Left forelimb (tissue), 1 donor: ENCODE measurements at places on chromosomes 2 and 18.

DNA sequence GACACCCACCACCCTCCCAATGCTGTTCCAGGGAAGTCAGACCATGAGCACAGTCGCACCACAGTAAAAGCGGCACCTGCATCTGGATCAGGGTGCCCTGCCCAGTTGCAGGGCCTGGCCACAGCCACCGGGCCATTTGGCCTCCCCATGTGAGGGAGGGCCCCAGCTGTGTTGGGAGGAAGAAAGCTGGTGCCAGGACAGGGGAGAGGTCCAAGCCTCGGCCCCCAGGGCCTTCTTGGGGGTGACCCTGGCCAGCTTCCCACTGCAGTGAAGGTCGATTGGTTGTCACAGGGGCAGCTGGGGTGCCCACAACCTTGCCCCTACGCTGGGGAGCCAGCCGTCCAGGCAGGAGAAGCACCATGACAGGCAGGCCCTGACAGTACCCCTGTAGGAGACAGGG lies 183.2 kb upstream of the RAB6C start:
- DNase-seq, result peak; percentile 51

GRCh38 chr2:229691631-229692030 lies 22.7 kb downstream of the DNER start:
- DNase-seq, result no peak

DNA sequence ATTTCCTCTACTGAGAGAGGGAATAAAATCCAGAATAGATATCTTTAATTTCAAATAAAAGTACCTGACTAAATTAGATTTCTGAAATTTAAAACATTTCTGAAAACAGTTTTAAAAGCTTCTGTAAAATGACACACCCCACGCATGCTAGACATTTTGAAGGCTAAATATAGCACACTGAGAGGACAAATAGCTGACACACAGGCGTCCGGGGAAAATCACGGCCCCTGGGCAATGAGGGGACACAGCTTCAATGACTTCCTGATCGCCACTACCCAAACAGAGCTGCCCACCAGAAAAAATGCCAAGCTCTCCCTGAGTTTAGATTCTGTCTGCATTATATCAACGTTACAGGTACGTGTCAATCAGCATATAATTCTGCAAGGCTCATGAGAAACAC lies 10.9 kb downstream of the TBC1D8 start:
- no peak for DNase-seq

DNA sequence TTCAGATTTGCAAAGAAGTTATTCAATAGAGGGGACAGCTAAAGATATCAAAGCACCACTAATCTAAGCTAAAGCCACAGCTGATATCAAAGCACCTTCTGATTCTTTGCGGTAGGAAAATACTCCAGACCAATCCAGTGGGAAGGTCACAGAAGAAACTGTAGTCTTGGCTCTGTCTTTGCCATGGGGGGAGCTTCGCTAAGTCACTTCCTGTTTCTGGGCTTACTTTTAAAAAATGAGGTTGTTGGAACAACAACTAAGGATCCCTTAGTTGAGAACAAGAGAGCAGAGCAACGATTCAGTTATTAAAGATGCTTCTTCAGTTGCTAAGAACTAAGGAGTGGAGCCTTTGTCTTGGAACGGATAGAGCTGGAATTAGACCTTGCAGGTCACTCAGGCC lies 12.2 kb downstream of the LPIN1 start:
- no peak for DNase-seq

DNA sequence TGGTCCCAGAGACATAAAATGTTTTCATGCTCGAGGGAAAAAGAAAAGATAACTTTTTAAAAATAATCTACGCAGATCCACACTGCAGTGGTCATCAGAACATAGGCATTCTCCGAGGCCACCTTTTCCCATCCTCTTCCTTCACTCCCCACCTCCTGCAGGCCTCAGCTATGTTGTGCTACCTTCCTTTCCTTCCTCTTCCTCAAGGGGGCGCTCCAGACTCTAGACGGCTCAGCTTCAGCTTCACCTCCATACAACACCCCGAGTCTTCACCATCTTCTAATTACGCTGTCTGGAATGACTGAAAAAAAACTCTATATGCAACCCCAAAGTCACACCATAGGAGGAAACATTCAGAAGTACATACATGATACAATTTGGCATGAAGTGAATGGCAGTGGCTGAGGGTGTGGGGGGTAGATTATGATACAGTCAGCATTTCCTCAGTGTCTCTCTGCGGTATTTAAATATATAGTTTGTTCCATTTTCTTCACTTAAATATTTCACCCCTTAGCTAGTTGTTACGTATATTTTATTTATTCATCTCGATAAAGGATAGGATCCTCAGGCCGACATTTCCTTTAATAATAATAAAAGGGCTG lies 583.6 kb downstream of the IRS1 start:
- DNase-seq, result no peak
